ENCODE measurements at places on chromosomes 12 and 14.

DNA sequence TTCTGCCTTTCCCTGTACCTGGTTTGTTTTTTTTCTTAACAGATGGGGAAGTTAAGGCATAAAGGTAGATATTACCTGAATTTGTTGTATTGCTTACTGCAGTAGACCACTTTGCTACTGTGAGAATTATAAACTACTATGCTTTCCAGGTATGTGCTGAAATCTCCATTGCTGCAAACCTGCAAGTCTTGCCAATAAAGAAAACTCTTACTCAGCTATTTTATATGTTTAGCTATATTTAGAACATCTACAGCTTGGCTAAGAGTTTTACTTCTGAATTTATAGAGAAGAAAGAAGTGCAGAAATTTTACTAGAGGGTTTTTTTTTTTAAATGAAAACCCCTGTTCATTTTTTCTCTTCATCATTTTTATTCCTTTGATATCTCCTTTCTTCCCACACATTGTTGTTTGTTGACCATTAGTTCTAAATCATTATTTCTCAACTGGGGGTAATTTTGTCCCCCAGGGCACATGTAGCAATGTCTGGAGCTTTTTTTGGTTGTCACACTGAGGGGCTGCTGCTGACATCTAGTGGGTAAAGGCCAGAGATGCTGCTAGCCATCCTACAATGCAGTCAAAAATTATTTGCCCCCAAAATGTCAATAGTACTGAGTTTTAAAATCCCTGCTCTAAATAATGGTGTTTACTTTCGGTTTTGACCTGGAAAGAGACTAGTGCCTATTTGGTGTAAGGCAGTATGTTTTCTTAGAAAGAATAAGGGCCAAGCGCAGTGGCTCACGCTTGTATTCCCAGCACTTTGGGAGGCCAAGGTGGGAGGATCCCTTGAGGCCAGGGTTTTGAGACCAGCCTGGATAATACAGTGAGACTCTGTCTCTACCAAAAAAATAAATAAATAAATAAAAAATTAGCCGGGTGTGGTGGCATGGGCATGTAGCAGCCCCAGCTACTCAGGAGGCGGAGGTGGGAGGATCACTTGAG is 48.6 kb downstream of the PCNX1 start:
- DNase-seq = peak; percentile 61

GRCh38 chr14:105492971-105493871 is 2.2 kb downstream of the TEDC1 start:
- peak; percentile 10 for DNase-seq

GRCh38 chr12:6662602-6662905 is 365 bp downstream of the ING4 start:
- DNase-seq = no peak

- DNase-seq = no peak
Observed at GRCh38 chr14:56817396-56817921, 7.2 kb upstream of the OTX2 start.

DNA sequence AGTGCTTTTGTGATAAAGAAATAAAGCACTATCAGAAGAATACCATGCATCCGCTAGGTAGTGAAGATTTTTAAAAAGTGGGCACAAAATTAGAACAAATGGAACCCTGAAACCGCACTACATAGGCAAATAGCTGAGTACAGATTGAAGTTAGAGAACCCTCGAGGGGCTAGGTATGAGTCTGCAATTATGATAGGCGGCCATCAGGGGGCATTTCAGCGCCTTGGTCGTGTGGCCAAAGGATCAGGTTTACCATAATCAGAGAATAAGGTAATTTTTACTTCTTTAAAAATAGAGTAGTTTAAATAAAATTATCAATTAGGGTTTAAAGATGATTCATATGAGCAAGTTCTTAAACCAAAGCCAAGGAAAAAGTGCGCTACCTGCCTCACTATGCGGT is 129.8 kb downstream of the TMX1 start:
- DNase-seq = peak; percentile 8

GRCh38 chr14:66032800-66033199 is 453.4 kb upstream of the CCDC196 start:
- no peak for DNase-seq

- DNase-seq = no peak
Observed at GRCh38 chr12:7872566-7873319, at the start of gene SLC2A14. SLC2A14 (minus strand) TSS chr12:7872915; CDS start chr12:7869880, 3,035 bp downstream.

GRCh38 chr14:90517076-90517841 is 120.4 kb downstream of the CALM1 start:
- no peak for DNase-seq

- DNase-seq = no peak
Observed at GRCh38 chr12:19003141-19003540, 126.4 kb upstream of the PLEKHA5 start.

DNA sequence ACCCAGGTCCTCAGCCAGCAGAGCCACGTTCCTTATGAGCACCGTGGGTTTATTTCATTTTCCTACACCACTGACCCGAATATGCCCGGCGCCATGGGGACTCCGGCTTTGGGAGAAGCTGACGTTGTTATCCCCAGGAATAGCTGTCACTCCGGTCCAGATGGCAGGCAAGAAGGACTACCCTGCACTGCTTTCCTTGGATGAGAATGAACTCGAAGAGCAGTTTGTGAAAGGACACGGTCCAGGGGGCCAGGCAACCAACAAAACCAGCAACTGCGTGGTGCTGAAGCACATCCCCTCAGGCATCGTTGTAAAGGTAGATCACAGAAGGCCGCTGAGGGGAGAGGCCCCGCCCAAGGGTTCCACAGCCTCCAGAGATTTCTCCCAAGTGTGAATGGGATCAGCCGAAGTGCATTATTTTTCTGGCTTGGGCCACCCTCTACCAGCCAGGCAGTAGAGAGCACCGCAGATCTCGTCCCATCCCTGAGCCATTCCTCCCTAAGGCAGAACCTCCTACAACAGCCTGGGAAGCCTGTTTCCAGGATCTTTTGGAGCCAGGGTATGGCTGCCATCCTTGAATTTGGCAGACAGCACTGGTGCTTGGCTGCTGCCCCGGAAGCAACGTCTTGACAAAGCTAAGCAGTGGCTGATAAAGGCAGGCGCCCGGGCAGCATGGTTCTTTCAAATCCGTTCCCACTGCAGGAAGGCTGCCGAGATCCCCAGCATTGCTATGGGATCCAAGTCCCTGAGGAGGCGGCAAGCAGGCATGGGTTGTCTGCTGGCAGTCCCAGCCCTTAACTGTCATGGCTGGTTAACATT is 17.8 kb downstream of the CDK2AP1 start:
- no peak for DNase-seq

- DNase-seq = no peak
Observed at GRCh38 chr12:15274561-15274967, 47.7 kb upstream of the PTPRO start.

GRCh38 chr12:116731801-116732200 is 6.1 kb downstream of the SPRING1 start:
- DNase-seq = no peak

GRCh38 chr12:33455096-33455495 is 15.5 kb upstream of the SYT10 start:
- no peak for DNase-seq

GRCh38 chr12:75883241-75883640 is 148.3 kb downstream of the PHLDA1 start:
- no peak for DNase-seq

DNA sequence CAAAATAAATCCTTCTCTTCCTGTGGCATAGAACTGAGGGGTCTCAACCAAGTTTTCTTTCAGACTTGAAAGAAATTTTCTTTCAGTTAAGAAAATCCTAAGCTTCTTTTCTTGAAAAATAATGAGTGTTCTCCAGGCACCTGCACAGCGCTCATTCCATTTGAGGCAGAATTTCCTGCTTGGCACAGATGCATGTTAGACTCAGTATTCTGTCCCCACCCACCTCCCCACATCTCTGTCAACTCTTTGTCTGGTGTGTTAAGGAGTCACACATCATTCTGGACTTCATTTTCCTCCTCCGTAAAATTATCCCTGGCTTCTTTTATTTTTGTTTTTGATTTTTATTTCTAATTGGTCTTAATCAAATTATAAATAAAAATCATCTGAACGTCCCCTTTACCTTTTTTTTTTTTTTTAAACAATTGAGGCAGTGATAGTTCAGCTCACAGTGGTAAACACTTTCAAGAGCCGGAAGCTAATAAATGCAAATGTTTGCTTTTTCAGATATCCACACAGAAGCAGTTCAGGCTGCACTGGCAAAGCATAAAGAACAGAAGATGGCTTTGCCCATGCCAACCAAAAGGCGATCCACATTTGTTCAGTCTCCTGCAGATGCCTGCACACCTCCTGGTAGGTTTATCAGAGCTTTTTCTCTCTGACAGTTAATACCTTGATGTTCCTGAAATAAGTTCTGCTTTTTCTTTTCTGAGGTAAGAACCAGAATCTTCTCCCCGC is 104.0 kb upstream of the ATF1 start:
- DNase-seq = no peak

DNA sequence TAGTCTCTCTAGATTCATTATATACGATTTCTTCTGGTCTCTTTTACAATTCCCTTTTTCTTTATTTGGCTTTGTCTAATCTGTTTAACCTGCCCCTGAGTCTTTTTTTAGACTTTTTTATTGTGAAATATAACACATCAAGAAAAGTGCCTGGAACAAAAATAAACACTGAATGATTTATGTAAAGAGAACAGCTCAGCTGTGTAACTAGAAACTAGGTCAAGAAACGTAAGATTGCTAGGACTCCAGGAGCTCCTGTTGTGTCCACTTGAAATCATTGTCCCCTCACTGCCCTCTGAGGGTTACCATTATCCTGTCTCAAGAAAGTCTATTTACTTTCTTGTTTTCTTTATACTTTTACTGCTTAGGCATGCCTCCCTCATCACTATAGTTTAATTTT is 23.1 kb downstream of the EXD2 start:
- no peak for DNase-seq

GRCh38 chr12:32254260-32254956 is 144.9 kb upstream of the FGD4 start:
- no peak for DNase-seq

DNA sequence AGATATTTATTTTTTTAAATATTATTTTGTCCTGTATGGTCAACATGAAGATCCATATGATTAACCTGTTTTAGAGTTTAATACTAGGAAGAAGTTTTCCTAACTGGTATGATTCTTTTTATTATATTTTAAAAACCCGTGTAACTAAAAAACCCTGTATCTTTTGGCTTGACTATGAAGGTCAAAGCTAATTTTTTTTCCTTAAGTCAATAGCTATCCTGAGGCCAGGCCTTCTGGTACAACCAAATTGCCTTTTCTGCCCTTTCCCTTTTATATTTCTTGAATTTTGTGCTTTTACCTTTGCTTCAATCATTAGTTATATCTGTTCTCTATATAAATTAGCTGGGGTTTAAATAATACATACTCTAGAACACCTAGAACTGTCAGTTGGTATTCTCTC is 30.6 kb upstream of the CCDC91 start:
- DNase-seq = no peak

GRCh38 chr14:62076825-62077605 is 314.8 kb downstream of the SNAPC1 start:
- no peak for DNase-seq

DNA sequence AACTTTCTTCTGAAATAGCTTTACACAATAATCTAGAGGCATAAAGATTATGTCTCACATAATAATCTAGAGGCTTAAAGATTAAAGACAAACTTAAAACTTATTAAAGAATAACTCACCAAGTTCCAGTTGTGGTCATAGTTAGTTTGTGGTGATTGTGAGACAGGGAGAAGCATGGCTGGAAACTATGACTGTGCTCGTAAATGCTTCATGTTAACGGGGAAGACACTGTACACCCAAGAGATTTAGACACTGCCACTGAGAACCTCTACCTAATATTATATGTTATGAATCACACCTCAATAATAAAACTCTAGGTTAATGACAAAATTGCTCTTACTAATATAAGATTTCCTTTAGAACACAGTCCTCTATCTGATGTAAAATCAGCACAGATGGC is 541.6 kb downstream of the TMEM121 start:
- no peak for DNase-seq

GRCh38 chr12:29398495-29398894 is 17.5 kb upstream of the ERGIC2 start:
- no peak for DNase-seq
